Activated CD4-positive, alpha-beta T cell treated with anti-CD3 and anti-CD28 coated beads, Interleukin-2, amount 10 ng/mL, durations not matched to agents 7 days and 5 days (primary cell): ENCODE measurements at places on chromosomes 5 and 9. TPM values are rescaled to one million over a fixed set of nuclear protein-coding genes. Genes with fewer than 3 reads are reported as not detected.

PLGRKT gene
- total RNA-seq, result 35.7 TPM

SHOC1 gene
- not detected for total RNA-seq

GRCh38 chr5:174523311-174524071 lies 200.9 kb upstream of the MSX2 start:
- no peak overlapping the region for H3K4me3 ChIP-seq
- H3K27me3 ChIP-seq, result no peaks in the 10 kb centered on the region
- no peak for DNase-seq
- H3K36me3 ChIP-seq, result no peaks in the 10 kb centered on the region
- no peak overlapping the region for H3K27ac ChIP-seq

- H3K4me1 ChIP-seq, result no peaks in the 10 kb centered on the region
- H3K36me3 ChIP-seq, result no peaks in the 10 kb centered on the region
- DNase-seq, result no peak
Observed at GRCh38 chr5:1926071-1926440, 43.3 kb upstream of the IRX4 start.

GRCh38 chr9:93884808-93885207 lies 70.3 kb downstream of the BARX1 start:
- no peak overlapping the region for H3K4me3 ChIP-seq
- H3K27me3 ChIP-seq, result peaks cover 12% of the 10 kb centered on the region
- no peak for DNase-seq
- no peaks in the 10 kb centered on the region for H3K36me3 ChIP-seq
- no peaks in the 10 kb centered on the region for H3K4me1 ChIP-seq

GRCh38 chr9:108224716-108225115 lies 631.1 kb downstream of the ACTL7B start:
- DNase-seq, result no peak
- H3K4me1 ChIP-seq, result no peaks in the 10 kb centered on the region
- no peak overlapping the region for H3K27ac ChIP-seq
- no peak overlapping the region for H3K4me3 ChIP-seq

- H3K36me3 ChIP-seq, result no peaks in the 10 kb centered on the region
- DNase-seq, result no peak
- no peak overlapping the region for H3K27ac ChIP-seq
Observed at GRCh38 chr5:15704397-15704947, 204.5 kb downstream of the FBXL7 start.

ABO gene
- total RNA-seq, result 0.56 TPM

DNA sequence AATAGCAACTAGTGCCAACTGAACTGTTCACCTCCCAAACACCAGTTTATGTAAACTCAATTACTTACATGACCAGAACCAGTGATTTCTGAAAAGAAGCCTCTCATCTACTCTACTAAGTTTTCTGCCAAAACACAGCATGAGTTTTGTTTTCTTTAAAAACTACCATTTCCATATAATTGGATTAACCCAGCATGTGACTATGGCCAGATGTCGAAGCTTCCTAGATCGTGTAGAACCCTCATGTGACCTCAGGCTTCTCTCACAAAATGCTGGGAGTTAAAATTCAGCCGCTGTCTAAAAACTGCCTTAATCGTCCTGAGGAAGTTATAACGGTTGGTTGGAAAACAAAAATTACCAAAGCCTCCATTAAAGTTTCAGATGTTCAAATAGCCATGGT lies 303.5 kb downstream of the IRX1 start:
- H3K4me3 ChIP-seq, result no peak overlapping the region
- H3K27me3 ChIP-seq, result no peaks in the 10 kb centered on the region
- H3K36me3 ChIP-seq, result no peaks in the 10 kb centered on the region
- H3K27ac ChIP-seq, result no peak overlapping the region

DNA sequence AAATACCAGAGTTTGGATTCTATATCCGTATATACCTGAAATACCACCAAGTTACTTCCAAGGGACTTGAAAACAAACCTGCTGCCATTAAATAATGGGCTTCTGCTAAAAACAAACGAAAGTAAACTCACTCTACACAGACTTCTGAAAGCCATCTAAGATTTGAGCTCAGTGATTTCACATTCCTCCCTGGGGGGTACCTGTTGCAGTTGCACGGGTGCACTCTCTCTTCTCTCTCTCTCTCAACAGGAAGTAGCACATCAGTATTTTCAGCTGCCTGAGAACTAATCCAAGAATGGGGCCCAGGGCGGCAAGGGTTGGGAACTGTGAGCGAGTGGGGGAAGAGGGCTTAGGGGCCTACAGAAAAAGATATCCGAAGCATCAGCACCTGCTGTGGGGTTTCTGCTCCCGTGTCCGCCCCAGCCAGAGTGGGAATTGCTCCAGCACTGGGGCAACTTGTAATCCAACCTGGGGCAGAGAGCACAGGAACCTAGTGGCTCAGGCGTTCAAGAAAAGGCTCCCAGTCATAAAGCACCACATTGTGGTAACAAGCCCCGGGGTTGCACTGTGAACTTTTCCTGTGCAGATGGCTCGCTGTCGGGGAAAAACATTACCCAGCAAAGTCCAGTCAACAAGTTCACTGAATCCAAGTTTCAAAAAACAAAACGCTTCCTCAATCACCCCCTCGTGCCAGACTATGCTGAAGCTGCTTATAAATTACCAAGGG lies 99.8 kb downstream of the EFNA5 start:
- H3K4me3 ChIP-seq, result peak overlapping the region; percentile 71
- H3K27ac ChIP-seq, result peak overlapping the region; percentile 50
- H3K27me3 ChIP-seq, result peaks cover 20% of the 10 kb centered on the region
- peak; percentile 41 for DNase-seq
